ENCODE measurements at places on chromosomes 3 and 15.

DNA sequence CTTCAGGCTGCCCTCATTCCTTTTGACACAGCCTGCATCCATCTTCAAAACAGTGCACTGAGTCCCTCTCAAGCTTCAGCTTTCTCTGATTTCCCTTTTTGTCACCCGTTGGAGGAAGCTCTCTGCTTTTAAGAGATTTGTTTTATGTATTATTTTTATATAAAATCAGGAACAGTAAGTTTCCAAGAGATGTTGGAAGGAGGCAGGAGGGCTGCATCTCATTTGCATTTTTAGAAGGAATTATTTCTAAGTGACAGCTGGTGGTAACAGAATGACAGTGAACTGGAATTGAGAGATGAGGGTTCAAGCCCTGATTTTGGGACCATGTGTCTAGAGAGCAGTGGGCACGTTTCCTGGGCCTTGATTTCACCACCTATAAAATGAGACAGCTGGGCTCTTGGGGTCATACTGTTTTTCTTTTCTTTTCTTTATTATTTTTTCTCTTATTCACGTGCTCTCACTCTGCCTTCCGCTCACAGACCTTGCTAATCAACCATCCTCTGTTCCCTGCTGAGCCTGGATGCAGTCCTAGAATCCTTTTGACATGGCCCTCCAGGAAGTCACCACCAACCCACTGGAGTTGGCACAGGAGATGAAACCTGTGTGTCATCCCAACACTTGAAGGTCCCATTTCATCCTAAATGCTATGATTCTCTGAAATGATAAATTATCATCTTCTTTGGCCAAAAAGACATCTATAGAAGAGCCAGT is 148.6 kb downstream of the CACNA2D3 start:
- peak; percentile 53 for DNase-seq

GRCh38 chr3:57006179-57006657 is 54.2 kb upstream of the SPATA12 start:
- peak; percentile 85 for DNase-seq

GRCh38 chr15:90959894-90960293 is 5.2 kb downstream of the RCCD1 start:
- DNase-seq = no peak

DNA sequence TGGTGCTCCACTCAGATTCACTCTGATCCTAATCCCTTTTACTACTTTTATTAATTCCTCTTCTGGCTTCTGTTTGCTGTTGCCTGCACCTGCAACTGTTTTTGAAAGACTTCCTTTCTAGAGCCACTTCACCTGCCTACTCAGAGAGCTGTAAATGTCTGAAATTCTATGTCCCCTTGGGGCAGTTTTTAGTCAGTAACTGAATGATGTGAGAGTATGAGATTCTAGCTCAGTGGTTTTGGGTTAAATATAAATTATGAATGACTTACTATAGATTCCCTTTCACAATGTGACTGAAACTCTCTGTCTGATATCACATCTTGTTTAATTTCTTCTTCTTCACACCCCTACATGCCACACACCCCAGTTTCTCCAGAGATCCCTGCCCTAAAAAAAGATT is 47.8 kb upstream of the LRRC3B start:
- no peak for DNase-seq

GRCh38 chr15:58291848-58292247 is 139.9 kb upstream of the LIPC start:
- DNase-seq = no peak

- DNase-seq = no peak
Observed at GRCh38 chr3:40593351-40593750, 68.6 kb downstream of the ZNF621 start.

DNA sequence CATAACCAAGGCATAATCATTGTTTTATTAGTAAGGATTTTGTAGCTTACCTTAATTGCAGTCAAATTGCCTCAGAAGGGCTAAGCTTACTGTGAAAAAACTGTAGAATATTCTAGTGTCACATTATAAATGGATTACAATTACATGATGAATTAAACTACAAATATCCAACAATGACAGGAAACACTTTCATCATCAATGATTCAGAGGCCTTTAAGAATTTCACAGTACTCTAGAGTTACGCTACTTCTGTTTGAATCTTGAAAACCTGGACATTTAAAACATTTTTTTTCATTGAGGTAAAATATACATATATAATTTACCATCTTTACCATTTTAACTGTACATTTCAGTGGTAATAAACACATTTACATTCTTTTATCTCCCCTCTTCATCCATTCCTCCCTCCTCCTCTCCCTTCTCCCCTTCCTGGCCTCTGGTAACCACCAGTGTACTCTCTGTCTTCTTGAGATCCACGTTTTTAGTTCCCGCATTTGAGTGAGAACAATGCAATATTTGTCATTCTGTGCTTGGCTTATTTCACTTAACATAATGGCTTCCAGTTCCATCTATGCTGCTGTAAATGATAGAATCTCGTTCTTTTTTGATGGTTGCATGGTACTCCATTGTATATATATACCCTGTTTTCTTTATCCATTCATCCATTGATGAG is 54.7 kb downstream of the GJD2 start:
- no peak for DNase-seq

- DNase-seq = no peak
Observed at GRCh38 chr3:119819806-119820205, 37.9 kb downstream of the NR1I2 start.

DNA sequence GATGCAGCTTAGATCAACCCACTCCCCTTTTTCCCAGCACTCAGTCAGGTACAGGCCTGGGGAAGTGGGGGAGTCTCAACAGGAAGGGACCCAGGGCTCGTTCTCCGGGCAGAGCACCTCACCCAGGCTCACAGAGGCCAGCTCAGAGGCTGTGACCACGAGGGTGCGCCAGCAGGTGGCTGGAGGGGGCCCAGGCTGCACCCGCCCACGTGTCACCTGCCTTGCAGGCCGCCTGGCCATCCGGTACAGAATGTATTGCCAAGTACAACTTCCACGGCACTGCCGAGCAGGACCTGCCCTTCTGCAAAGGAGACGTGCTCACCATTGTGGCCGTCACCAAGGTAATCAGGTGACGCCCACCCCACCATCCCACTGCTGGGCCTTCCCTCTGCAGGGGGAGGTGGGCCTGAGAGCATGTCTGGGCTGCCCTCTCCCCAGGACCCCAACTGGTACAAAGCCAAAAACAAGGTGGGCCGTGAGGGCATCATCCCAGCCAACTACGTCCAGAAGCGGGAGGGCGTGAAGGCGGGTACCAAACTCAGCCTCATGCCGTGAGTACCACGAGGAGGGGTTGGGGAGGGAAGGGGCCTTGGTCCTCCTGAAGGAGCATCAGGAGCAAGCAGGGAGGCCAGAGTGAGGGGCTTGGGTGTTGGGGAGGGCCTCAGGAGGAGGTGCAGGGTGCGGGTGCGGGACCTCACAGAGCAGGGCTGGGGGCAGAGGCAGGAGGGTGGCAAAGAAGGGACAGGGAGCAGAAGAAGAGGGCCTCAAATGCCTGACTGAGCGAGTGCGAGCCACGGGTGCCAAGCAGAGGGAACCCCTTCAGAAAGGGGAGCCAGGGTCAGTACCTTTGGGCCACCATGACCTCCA is 14.0 kb upstream of the LMAN1L start:
- no peak for DNase-seq

- DNase-seq = no peak
Observed at GRCh38 chr3:123188058-123188457, 13.7 kb upstream of the SEC22A start.

GRCh38 chr3:122146466-122146865 is 37.0 kb upstream of the CASR start:
- DNase-seq = peak; percentile 40

DNA sequence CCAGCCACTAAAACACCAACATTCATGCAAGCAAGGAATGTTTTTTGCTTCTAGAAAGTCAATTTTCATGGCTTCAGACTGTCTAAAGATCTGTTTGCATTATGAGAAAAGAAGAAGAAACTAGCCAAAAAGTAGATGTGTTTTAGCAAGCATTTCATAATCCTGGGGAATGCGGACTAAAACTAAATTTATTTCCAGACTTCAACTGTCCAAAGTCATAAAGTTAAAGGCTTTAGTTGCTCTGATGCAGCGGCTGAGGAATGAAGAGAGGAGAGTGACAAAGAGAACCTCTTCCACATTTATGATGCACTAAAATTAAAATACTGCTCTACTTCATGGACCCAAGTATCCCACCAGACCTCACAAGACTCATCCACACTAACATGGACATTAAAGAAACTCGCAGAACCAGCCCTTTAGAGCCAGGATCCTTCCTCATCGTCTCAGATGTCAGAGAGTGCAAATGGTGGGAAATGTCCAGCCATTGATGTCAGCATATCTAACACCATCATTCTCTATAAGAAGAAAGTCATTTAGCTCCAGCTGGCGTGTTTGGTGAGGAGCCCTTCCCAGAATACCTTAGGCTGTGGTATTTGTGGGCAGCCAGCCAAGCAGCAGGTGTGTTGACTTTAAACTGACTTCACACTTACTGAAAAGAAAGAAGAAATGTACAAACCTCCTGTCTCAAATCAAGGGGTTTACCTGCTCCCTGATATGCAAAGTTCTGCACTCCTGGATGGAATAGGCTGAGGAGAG is 17.4 kb downstream of the FYCO1 start:
- no peak for DNase-seq

DNA sequence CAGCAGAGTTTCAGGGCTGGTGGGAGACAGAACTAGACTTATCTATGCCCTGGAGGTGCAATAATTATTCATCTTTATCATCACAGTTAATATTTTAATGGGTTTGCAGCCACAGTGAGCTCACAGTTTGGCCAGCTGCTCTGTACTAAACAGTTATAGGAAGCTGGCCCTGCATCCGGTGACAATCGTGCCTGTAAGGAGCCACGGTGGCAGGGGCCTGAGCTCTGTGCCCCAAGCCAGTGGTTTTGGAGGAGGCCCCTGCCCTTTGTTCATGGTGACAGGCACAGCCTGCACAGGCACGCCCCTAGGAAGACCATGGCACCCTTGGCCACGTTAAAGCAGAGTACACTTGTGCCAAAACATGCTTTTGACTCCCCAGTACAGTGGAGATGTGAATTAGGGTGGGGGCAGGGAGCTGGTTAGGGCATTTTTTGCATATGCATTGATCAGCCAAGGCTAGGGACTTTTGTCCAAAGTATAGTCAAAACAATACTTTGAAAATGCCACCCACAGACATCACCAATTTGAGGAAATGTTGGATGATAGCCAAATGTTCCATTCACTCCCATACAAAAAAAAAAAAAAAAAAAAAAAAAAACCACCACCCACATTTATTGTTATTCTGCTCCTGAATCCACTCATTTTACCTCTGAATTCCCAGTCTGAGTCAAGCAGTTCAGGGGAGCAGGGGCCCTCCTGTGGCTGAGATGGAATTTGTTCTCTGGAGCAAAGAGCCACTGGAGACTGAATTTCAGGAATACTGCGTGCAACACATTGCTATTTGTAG is 3.4 kb upstream of the RFTN1 start:
- peak; percentile 24 for DNase-seq

- DNase-seq = no peak
Observed at GRCh38 chr15:40054605-40054854, 15.5 kb upstream of the SRP14 start.

DNA sequence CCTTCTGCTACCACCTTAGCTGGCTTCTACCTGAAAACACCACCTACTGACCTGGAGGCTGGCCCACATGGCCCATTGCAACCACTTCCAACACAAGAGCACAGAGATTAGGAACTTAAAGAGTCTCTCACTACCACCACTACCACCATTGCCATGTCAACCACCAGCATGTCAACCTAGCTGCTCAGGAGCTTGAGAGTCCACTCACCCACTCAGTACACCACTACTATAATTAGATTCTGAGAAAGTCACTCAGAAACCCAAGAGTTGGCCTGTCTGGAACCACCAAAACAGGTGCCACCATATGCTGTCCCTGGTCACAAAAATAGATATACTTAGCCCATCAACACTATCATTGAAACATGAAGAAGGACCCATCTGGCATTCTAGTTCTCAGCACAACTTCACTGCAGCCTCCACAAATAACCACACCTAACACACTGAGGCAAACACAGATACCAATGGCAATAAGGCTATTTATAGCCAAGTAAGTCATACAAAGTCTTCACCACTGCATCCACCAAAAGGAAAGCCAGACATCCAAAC is 806.7 kb upstream of the EPHA6 start:
- DNase-seq = no peak

DNA sequence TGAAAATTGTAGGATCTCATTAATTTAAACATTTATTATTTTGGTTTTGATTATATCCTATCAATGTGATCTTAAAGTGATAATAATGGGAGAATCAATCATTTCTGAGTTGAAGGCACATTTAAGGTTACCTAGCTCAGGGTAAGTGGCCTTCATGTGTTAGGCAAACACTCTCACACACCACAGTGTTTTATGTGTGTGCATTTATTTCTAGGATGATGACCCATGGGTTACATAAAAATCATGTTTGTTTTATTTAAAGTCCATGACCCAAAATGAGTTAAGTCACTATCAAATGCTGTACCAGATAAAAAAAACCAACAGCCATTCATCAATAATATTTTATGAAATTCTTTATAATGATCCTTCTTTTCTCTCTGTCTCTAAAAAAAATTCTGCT is 520.8 kb downstream of the GRM7 start:
- DNase-seq = no peak

- DNase-seq = no peak
Observed at GRCh38 chr3:43531835-43532234, 90.0 kb downstream of the ANO10 start.

DNA sequence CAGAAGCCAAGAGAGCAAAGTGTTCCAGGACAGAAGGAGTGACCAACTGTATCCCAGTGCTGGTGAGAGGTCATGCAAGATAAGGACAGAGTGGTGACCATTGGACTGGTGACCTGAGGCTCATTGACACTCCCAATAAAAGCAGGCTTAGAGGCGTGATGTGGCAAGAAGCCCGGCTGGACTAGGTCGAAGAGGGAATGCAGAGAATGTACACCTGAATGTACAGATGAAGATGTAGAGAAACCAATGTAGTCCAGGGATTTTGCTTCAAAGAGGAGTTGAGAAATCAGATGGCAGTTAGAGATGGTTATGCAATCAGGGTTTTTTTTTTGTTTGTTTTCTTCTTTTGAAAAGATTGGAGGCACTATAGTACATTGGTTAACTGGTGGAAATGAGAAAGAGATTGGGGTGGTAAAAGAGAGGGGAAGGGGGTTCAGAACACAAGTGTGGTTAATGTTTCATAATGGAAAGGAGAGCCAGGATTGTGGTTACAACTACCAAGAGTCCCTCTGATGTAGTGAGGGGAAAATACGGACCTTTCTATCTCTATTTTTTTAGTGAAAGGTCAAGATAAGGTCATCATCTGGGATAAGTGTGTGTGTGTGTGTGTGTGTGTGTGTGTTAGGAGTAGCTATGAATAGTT is 23.3 kb downstream of the ST3GAL6 start:
- no peak for DNase-seq

GRCh38 chr15:98720577-98721565 is 72.5 kb downstream of the IGF1R start:
- no peak for DNase-seq

DNA sequence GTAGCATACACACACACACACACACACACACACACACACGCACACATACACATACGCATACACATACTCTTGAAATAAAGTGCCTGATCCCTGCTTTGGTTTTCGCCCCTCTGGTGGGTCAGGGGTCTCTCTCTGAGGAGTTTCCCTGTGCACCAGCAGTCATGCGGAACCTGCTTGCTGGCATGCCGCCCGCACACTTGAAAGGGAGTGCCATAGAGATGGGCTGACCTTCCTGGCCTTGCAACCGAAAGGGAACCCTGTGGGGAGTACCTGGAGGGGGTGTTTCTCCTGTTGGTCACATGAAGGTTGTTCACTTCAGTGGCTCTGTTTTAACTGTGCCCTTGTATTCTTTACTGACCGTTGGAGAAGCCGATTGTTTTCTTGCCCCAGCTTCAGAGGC is 752.3 kb downstream of the NR2F2 start:
- DNase-seq = peak; percentile 51

- DNase-seq = no peak
Observed at GRCh38 chr3:156434921-156435320, 120.0 kb downstream of the SSR3 start.

All from NCI-H345 (cell line).